ENCODE measurements at places on chromosomes 5 and 9.

- DNase-seq, result no peak
These were observed 7.6 kb upstream of the KCNV2 start for GRCh38 chr9:2709645-2710101.

GRCh38 chr5:143166661-143167420 lies 236.6 kb downstream of the NR3C1 start:
- no peak for DNase-seq

GRCh38 chr9:7094052-7094451 lies 336.3 kb downstream of the KDM4C start:
- no peak for DNase-seq

DNA sequence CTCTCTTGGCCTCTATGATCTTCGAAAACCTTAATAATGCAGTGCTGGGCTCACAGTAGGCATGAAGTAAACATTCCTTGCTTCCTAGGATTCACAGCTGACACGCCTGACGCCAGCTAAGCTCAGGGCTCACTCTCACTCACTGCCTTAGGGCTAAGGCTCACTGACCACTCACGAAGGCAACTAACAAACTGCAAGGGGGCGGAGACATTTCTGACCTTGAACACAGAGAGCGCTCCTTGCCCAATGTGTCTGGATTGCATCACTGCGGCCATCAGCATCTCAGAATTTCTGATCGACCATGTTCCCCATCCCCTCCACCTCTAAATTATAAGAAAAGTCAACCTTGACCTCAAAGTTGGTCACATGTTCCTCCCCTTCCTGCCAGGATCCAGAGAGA lies 372.6 kb downstream of the EBF1 start:
- no peak for DNase-seq

- no peak for DNase-seq
These were observed 41.4 kb downstream of the GLIS3 start for GRCh38 chr9:4258320-4259090.

- DNase-seq, result no peak
These were observed 61.9 kb upstream of the ADAMTS16 start for GRCh38 chr5:5078009-5078897.

- DNase-seq, result no peak
These were observed 597.2 kb upstream of the CDH10 start for GRCh38 chr5:25241981-25242380.

DNA sequence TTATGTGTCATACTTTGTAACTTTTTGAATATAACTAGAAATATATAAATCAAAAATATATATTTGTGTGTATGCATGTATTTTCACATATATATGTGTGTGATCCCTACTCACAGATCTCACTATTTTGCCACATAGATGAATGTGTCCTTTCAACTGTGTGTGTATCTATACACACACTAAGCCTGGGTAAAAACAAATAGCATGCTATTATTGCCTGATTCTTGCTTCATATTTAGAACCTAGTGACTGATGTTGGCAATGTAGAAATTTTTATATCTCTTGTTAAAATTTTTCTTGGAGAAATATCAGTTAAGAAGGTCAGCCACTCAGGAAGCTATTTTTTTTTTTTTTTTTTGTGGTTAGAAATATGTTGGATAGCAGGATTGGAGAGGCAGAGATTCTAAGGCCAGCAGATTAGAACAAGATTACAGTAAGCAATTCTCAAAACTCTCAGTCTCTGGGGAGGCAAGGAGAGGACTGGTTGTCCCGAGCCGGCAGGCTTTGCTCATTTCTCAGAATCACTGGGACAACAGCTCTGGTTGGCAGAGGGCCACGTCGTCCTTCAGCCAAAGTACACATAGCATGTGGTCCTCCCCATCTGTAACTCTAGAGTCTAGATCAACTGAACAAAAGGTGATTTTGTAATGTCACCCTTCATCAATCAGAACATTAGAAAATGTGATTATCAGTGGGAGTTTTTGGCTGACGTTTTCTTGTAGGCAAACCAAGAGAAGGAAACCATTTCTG lies 19.7 kb downstream of the C6 start:
- no peak for DNase-seq

- no peak for DNase-seq
These were observed 181.5 kb upstream of the OR13F1 start for GRCh38 chr9:104322596-104322995.

DNA sequence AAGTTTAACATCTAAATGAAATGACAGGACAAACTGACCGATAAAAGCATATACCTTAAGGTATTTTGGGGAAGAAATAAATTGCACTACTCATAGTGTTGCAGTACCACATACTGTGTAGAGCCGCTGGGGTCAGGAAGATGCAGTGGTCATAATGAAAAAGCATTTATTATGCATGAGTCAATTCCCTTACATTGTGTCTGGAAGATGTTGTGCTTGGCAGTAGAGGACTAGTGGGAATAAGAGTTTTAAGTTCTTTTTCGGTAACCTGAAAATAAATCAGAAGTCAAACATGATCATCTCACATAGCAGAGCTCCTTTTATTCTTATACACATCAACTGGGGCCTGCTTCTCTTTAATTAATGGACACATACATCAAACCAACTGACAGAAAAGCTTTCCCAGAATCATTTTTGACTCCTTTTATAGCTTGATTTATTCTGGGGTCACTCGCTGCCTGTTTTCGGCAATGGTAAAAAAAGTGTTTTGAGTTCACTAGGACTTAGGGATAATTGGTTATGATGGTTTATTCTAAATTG lies 262.5 kb upstream of the CHD1 start:
- no peak for DNase-seq
